Activated T-helper 1 cell treated with anti-CD3 and anti-CD28 coated beads, Interleukin-2, amount 50 U/mL, for 16 hours (primary cell): ENCODE measurements at places on chromosomes 5 and 9.

DNA sequence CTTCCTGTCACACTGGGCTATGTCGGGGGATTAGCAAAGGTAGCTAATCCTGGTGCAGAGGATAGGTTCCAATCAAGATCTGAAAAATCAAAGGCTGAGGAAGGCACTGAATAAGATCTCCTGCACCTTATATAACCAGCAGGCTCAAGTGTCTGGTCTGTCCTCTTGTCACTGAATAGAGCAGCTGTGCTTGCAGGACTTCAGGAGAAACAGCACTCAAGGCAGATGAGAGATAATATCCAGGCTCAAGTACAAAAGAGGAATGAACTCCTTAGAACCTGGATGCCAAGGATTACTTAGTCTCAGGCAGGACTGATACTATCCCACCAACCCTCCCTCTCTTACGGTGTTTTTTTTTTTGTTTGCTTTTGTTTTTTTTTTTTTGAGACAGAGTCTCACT is 108.8 kb upstream of the LRRTM2 start:
- DNase-seq = no peak

GRCh38 chr5:168753691-168754254 is 174.6 kb upstream of the PANK3 start:
- no peak for DNase-seq

GRCh38 chr9:3608011-3608410 is 82.2 kb upstream of the RFX3 start:
- DNase-seq = no peak

DNA sequence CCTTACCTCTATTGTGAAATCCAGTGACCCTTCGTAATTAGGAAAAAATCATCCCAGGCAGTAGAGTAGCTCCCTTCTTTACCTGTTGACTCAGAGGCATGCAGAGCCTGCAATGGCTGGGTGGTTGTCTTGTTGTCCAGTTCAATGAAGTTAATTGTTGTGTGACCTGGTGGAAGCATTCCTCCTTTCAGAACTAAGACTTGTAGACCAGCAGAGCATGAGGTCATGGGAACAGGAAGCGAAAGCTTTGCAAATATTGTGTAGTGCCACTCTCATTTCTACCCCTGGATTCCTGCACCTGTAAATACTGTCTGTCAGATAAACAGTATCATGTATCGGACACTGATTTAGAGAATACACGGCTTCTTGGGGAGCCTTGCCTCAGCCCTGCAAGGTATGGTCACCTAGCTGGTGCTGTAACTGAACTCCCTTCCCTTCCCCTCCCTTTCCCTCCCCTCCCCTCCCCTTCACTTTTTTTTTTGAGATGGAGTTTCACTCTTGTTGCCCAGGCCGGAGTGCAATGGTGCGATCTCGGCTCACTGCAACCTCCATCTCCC is 5.7 kb upstream of the PRXL2C start:
- DNase-seq = no peak

DNA sequence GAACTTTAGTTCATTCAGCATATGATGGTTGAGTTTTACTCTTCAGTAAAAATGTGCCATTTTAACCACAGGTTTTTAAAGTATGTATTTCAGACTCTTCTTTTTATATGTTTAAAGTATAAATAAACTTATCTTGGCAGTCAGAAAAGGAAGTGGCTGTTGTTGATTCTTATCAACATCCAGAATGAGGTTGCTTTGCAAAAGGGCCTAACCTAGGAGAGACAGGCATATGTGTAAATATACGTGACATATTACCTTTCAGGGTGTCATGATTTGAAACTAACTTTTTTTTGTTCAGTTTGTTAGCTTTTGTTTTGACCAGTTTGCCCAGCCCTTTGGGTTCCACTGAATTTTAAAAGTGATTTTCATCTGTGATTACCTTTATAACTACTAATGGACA is 7.4 kb downstream of the SMARCA2 start:
- no peak for DNase-seq

DNA sequence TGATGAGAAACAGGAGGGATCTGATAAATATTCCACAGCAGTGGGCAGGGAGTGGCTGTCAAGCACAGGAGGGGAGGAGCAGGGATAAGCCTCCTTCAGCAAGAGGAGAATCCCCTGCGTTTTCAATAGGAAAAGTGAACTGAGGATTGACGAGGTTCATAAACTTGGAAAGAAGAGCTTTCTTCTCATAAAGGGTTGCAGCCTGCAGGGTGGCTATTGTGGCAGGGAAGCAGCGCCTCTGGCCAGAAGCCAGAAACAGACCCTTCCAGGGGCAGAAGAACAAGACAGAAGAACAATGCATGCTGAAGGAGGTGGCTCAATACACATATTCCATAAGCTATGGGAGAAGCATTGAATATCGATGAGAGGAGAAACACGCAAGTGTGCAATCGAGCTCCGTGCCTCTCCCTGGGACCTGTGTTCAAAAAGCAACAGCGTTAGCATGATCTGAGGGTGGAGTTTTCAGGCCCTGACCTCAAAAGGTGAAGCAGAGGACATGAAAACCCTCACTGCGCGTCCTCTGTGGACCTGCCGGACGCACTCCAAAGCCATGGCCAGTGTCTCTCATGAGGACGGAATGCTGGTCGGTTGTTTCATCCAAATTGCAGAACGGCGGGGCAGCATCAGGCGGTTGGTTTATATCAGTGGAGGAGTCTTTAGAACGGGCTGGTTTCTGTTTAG is 67.6 kb downstream of the ANKRD33B start:
- no peak for DNase-seq
